IPS-NIHi11 (cell line): ENCODE measurements at places on chromosomes 16 and 17.

DNA sequence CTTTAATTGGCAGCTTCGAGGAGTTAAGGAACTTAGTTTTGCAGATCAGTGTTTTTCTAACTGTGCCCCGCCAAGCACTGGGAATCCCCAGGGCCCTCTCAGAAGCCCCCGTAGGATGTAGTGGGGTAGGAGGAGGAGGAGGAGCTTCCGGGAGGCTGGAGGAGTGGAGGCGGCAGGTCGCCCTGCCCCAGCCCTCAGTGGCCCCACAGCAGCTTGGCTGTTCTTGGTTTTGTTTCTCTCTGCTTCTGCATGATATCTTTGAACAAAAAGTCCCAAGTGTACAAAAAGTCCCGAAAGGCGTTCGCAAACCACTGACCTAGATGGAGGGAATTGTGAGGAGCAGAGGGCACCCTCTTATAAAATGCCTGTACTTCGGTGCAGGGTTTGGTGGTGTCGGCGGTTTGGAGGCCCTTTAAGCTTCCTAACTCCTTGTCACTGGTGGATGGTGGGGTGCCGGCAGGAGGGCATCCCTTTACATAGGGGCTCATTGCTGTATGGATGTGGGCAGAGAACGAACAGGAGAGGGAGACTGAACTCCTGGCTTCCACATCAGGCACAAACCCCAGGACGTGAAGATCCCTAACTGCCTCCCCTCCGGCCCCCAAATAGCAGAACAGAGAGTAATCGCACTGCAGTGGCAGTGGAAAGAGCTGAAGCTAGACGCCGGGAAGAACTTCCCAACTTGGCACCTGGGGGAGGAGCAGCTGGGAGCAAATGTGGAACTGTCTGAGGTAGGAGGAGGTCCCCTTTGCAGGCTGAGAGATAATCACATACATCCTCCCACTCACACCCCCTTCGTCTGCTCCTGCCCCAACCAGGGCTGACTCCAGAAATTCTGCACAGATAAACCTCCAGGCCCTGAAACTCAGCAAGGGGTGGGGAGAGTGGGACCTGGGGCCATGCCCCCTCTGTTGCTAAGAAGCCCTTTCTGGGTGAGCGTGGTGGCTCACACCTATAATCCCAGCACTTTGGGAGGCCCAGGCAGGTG is 20.1 kb downstream of the EPOP start:
- DNase-seq: no peak

DNA sequence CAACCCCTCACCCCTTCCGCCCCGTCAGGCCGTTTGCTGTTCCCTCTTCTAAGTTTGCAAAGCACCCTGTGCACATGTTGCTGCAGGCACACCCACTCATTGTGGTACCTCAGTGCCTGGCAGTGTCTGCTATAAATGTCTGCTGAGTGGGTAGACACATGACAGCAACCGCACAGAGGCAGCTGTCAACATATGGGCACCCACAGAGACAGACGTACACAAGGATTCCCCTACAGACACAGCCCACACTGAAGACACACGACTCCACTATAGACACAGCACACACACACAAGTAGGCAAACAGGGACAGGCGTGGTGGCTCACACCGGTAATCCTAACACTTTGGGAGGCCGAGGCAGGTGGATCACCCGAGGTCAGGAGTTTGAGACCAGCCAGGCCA is 17.8 kb upstream of the CRK start:
- DNase-seq: no peak

- DNase-seq: peak; percentile 75
These were observed 125.4 kb upstream of the CHMP6 start for GRCh38 chr17:80866050-80866793.

DNA sequence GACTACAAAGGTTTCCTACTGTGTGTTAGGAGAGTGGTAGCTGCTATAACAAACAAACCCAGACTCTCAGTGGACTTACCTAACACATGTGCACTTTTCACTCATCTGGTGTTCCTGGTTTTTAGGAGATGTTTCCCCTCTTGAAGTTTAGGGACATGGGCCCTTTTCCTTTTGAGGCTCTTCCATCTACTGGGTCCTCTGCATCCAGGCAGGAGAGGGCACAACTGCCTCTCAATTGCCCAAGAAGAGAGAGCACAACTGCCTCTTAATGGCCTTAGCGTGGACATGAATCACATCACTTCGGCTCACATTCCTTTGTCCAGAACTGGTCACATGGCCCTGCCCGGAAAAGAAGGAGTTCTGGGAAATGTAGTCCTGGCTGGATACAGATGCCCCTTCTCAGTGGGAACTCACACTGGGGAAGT is 9.8 kb upstream of the TNRC6C start:
- peak; percentile 66 for DNase-seq

DNA sequence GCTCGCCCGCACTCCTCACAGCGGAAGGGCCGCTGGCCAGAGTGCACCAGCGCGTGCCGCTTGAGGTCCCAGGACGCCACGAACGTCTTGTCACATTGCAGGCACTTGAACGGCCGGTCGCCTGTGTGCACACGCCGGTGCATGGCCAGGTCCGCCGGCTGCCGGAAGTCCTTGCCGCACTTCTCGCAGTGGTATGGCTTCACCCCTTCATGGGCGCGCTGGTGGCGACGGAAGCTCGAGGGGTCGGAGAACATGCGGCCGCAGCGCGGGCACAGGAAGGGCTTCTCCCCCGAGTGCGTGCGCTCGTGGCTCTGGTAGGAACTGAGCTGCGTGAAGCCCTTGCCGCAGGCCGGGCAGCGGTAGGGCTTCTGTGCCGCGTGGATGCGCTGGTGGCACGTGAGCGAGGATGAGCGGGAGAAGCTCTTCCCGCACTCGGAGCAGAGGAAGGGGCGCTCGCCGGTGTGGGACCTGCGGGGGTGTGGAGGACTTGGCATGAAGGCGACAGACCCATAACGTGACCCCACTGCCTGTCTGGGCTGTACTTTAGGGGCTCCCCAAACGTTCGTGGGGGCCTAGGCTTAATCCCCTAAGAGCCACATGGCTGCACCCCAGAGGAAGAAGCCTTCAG is 12.1 kb downstream of the ZNF668 start:
- DNase-seq: no peak
